Stimulated activated CD4-positive, alpha-beta T cell treated with anti-CD3 and anti-CD28 coated beads, Interleukin-1b, Interleukin-23, amount 100 ng/mL, for 48 hours (primary cell): ENCODE measurements at places on chromosomes 3 and 15.
A peak's percentile ranks its signal among the peaks of the same experiment; 100 is the strongest.

- no peak for DNase-seq
Observed at GRCh38 chr15:40584191-40584590, 9.9 kb upstream of the KNL1 start.

- DNase-seq, result no peak
Observed at GRCh38 chr3:170350515-170351413, 6.8 kb upstream of the SKIL start.

DNA sequence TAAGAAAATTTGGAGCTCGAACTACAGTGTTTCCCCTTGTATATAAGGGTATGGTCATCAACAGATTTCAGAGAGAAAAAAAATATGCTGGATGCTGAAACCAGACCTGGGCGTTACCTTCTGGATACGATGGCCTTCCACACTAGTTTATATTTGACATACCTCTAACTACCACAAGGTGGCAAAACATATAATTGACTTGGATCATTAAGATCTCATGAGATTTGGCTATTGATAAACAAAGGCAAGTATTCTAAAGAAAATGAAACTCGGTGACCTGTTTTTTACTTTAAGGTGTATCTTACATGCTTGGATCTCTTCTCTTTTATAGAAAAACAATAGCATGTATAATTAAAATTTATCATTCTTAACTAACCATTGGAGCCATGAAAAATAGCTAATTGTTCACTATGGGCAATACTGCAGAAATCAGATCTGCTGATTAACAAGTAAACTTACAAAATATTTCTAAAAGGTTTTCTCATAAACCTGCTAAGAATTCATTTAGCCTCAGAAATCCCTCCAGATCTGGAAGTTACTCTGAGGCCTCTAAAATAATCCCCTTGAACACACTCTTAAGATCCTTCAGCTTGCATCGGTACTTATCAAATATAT, 300.6 kb upstream of the KCNH8 start:
- no peak for DNase-seq

GRCh38 chr15:41661518-41662225, 1.5 kb downstream of the MGA start:
- peak; percentile 70 for DNase-seq

DNA sequence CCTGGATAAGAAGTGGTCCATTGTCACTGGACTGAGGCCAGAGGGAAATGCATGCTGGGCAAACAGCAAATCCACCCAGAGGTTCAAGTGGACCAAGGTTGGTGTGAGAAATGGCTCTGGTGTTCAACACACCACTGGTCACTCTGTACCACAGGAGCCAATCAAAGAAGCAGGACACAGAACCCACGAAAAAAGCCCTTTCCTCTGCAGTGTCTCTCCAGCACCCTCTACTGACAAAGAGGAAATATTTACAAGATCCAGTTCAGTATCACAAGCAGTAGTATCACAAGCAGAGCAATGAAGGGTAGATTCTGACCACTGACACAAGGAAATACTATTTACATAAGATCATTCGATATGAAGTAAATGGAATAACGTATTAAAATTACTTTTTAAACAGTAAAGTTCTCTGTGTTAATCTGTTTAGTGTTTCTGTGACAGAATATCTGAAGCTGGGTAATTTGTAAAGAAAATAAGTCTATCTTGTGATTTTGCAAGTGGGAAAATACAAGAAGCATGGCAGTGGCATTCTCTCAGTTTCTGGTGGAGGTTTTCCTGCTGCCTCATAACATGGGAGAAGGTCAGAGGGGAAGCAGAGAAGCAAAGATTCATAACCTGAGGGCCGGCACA, 390.7 kb downstream of the EFHB start:
- no peak for DNase-seq
